ENCODE measurements at places on chromosomes 4 and X.

- DNase-seq = no peak
These were observed 140.5 kb downstream of the GRIA3 start for GRCh38 chrX:123324625-123325024.

GRCh38 chr4:122747883-122748282 is 15.4 kb downstream of the BBS12 start:
- DNase-seq = no peak

GRCh38 chrX:124229374-124229773 is 103.1 kb upstream of the TEX13D start:
- no peak for DNase-seq

- DNase-seq = peak; percentile 1
These were observed 23.0 kb downstream of the RPA4 start for GRCh38 chrX:96906741-96907140.

DNA sequence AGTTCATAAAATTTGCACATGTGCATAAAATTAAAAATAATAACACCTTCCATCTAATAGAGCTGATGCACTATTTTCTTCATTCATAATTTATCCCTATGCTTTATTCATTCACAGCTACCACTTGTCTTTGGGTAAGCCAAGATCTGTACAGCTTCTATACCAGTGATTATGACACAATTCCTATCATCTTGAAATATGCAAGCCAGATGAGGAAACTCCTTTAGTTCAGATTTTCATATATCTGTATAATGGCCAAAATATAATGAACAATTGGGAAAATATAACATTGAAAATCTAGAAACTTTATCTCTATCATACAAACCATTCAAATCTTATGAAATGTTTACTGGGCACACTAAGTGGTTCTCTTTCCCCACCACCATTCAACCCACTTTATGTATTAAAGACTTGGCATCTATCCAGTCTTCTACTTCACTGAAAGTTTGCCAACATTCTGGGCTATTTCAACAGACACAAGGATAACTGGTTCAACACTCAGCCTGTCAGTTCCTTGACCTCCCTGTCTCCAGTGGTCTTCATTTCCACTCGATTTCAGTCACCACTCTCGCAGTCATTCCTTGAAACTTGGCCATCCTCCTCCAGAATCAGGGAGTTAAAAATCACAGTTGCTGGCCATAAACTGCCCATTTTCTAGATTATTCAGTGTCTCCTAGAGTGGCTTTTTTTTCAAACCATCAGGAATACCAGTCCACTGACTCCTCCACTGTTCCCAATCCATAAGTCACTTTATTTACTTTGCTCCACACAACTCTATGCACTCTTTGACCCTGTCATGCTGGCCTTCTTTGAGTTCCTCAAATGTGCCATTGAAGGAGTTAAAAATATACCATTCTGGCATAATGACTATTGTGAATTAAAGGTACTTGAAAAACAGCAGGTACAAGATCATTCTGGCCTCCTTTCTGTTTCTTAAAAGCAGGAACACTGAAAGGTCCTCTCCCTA is 85.5 kb downstream of the CAMK2D start:
- no peak for DNase-seq

GRCh38 chr4:8046925-8047541 is 107.4 kb upstream of the AFAP1 start:
- DNase-seq = no peak

DNA sequence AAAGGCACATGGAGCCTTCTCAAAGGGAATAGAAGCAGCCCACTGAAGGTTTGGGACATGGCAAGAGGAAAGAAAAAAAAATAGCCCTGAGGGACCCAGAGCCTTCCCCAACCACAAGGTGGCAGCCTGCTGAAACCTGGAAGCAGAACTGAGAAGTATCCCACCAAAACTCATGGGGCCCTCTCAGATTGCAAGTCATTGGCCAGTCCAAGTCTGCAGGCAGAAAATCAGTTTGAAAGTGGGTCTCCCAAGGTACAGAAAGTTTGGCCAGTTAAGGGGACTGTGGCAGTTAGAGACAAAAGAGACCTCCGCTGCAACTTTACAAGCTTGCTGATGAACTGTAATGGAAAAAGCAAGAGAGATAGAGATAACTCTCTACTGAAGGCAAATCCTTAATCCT is 155.8 kb downstream of the ANTXR2 start:
- peak; percentile 64 for DNase-seq
